ENCODE measurements at places on chromosomes 1 and 21. TPM values are rescaled to one million over a fixed set of nuclear protein-coding genes. Genes with fewer than 3 reads are reported as not detected.

Gene STUM
- total RNA-seq = not detected

Gene CSF3R
- under 0.01 TPM for total RNA-seq

Gene ACTL8
- total RNA-seq = not detected

Gene P3H1
- total RNA-seq = 56.8 TPM

Gene SYNC
- total RNA-seq = 43.7 TPM

Gene CLCNKA
- total RNA-seq = under 0.01 TPM

Gene FAM20B
- total RNA-seq = 45.2 TPM

Gene LCE3A
- total RNA-seq = not detected

GRCh38 chr1:228515200-228515834 is 28.1 kb downstream of the RNF187 start:
- H3K27me3 ChIP-seq = peaks cover 4% of the 10 kb centered on the region
- no peak overlapping the region for H3K4me3 ChIP-seq
- DNase-seq = peak; percentile 27

DNA sequence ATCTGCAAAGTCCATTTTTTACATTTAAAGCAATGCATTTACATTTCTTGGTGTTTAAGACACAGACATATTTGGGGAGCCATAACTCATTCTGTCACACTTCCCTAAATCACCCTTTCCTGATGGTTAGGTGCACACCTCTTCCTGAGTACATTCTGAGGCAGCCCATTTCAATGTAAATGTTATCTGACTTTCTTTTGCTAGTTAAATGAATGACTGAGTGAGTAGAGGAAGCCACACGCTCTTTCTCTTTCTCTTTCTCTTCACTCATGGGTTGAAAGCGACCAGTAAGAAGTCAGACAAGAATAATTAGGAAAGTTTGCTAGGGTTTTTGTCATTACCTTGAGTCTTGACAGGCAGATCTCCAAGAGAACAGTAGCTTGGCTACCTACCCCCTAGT is 143.1 kb downstream of the S1PR1 start:
- no peak overlapping the region for H3K4me3 ChIP-seq
- no peaks in the 10 kb centered on the region for H3K36me3 ChIP-seq
- no peaks in the 10 kb centered on the region for H3K27me3 ChIP-seq
- no peak for DNase-seq
- no peaks in the 10 kb centered on the region for H3K4me1 ChIP-seq
- no peak overlapping the region for H3K27ac ChIP-seq

GRCh38 chr1:18266391-18266790 is 158.8 kb downstream of the IGSF21 start:
- no peaks in the 10 kb centered on the region for H3K4me1 ChIP-seq
- no peak for DNase-seq
- H3K27ac ChIP-seq = no peak overlapping the region

- no peaks in the 10 kb centered on the region for H3K4me1 ChIP-seq
- no peak overlapping the region for H3K27ac ChIP-seq
- no peak overlapping the region for H3K4me3 ChIP-seq
- peak; percentile 45 for DNase-seq
- peaks cover 42% of the 10 kb centered on the region for H3K27me3 ChIP-seq
Measured at GRCh38 chr1:202210385-202210784, 16.8 kb downstream of the LGR6 start.

DNA sequence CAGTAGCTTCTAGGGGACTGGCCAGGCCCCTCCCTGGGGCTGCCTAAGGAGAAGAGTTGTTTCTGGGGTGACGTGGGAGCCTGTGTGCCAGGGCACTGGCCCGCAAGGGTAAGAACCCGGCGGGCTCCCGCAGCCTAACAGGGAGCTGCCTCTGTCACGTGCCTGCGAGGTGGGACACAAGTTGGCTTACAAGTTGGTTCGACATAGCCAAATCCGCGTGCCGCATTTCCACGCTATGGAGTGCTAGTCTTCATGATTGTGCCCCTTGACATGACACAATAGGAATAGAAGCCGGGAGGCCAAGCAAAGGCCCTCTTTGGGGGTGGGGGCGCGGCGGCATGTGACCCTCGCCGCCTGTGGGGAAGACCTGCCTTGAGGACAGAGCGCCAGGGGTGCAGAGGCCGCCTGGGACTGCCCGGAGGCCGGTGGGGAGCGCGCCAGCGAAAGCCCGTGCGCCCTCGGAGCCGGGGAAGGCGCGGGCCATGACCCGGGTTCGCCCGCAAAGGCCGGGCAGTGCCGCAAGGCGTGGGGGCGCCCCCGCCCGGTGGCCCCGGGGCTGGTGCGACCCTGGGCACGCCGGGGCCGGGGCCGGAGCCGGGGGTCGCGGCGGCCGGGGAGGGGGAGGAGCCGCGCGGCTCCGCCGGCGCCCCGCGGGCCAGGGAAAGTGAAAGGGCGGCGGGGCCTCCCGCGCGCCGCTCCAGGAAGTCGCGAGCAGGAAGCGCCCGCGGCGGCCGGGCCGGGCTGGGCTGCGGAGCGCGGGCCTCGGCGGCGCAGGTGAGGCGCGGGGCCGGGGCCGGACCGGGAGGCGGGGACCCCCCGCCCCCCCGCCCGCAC is at the start of gene SLC37A1:
Gene SLC37A1, plus strand, starts transcription at position 702 of the 834 bp plus-strand sequence. CDS start 4,603 bp downstream, outside the sequence.
- H3K27me3 ChIP-seq = no peaks in the 10 kb centered on the region
- no peaks in the 10 kb centered on the region for H3K4me1 ChIP-seq
- DNase-seq = peak; percentile 23
- peak within 1 kb of the TSS; percentile 51 for H3K4me3 ChIP-seq
- H3K36me3 ChIP-seq = no peaks in the 10 kb centered on the region
- no peak within 1 kb of the TSS for H3K27ac ChIP-seq

GRCh38 chr1:161718559-161719324 is 2.6 kb upstream of the FCRLB start:
- H3K4me1 ChIP-seq = peaks cover 7% of the 10 kb centered on the region
- H3K4me3 ChIP-seq = no peak overlapping the region
- no peaks in the 10 kb centered on the region for H3K27me3 ChIP-seq

DNA sequence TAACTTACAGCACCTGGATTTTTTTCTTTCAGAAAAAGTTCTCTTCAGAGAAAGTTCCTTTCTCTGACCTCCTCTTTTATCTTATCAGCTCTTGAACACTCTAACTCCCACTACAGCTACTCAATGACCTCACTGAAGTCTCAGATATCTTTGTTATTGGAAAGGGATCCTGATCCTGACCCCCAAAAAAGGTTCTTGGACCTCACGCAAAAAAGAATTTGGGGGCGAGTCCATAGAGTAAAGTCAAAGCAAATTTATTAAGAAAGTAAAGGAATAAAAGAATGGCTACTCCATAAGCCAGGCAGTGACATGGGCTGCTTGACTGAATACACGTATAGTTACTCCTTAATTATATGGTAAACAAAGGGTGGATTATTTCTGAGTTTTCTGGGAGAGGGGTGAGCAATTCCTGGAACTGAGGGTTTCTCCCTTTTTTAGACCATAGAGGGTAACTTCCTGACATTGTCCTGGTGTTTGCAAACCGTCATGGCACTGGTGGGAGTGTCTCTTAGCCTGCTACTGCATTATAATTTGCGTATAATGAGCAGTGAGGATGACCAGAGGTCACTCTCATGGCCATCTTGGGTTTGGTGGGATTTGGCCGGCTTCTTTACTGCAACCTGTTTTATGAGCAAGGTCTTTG is 44.2 kb downstream of the WDR64 start:
- no peaks in the 10 kb centered on the region for H3K36me3 ChIP-seq
- H3K27ac ChIP-seq = no peak overlapping the region
- no peak overlapping the region for H3K4me3 ChIP-seq
- no peaks in the 10 kb centered on the region for H3K27me3 ChIP-seq

DNA sequence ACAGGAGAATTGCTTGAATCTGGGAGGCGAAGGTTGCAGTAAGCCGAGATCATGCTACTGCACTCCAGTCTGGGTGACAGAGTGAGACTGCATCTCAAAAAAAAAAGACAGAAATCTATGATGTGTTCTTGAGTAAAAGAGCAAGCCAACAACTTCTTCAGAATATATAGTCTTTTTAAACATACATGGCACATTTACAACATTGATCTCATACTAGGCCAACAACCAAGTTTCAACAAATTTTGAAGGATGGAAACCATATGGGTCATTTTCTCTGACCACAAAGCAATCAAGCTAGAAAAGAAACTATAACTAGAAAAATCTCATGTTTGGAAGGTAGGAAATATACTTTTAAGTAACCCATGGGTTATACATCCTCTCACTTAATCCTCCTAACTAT is 38.3 kb downstream of the PAFAH2 start:
- no peaks in the 10 kb centered on the region for H3K27me3 ChIP-seq
- peak; percentile 74 for DNase-seq
- no peaks in the 10 kb centered on the region for H3K4me1 ChIP-seq
- H3K4me3 ChIP-seq = no peak overlapping the region
- no peak overlapping the region for H3K27ac ChIP-seq

DNA sequence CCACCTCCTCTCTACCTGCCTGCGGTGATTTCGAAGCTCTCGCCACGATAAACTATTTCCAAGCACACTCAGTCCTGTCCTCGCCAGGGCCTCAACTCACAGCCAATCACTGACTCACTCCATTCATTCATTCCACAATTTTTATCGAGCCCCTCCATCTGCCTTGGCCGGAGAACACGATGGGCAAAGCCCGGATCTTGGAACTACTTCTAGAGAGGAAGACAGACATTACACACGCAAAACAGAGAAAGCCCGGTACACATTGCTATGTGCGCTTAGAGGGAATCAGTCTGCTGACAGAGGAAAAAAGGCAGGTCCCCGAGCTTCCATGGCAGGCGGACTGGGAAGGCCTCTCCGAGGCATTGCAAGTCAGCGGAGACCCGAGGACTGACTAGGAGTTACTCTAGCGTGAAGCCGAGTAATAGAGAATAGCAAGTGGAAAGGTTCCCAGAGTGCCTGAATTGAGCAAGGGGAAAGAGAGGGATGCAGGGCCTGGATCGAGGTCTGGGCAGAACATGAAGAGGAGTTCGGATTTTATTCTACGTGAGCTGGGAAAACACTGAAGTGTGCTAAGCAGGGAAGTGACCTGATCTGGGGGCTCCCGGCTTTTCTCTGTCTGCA is 54.2 kb upstream of the DNAJC6 start:
- DNase-seq = no peak
- H3K27me3 ChIP-seq = peaks cover 14% of the 10 kb centered on the region
- peak overlapping the region; percentile 51 for H3K4me3 ChIP-seq
- no peaks in the 10 kb centered on the region for H3K36me3 ChIP-seq
- peaks cover 8% of the 10 kb centered on the region for H3K4me1 ChIP-seq

DNA sequence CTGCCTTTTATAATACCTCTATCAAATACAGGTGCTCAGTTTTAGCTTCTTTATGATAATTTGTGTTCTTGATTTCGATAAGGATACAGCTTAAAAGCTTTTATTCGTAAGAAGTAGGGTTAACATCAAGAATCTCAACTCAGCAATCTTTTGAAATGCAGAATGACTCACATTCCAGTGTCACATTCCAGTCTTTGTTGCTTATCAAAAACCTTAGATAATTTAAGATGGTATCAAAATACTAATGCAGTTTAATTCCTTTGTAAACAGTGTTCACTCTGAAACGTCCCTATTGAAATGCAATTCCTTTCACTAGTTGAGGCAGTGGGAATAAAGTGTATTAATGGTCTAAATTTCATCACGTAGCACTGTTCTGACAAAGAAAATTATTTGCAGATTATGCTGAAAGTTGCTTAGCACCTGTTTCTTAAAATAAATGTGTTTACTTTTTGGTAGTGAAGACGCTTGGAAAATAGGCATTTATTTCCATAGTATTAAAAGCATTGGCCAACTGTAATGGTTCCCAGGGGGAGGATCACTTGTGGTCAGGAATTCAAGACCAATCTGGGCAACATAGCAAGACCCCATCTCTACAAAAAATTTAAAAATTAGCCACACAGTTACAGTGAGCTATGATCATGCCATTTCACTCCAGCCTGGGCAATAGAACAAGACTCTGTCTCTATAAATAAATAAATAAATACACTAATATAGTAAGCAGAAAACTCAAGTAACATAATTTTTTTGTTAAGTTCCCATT is 10.1 kb upstream of the CNN3 start:
- no peak overlapping the region for H3K4me3 ChIP-seq
- no peaks in the 10 kb centered on the region for H3K36me3 ChIP-seq
- peaks cover 7% of the 10 kb centered on the region for H3K4me1 ChIP-seq
- no peak for DNase-seq

DNA sequence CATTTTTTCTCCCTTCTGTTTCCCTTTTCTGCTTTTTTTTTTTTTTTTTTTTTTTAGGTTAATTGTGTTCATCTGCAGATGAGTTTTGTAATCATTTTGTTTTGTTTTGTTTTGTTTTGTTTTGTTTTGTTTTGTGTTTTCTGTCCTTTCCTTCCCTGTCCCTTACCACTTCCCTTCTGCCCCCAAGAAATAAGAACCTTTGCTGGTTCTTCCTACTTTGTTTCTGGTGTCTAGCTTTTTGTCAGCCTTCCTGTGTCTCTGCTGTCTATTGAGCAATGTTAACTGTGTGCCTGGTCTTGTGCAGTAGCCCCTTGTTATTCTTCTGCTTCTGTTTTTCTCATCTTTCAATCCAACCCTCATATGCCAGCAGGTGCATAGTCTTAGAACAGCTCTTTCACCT is 46.0 kb downstream of the MPZL1 start:
- no peak overlapping the region for H3K27ac ChIP-seq
- no peaks in the 10 kb centered on the region for H3K4me1 ChIP-seq
- DNase-seq = no peak
- no peaks in the 10 kb centered on the region for H3K27me3 ChIP-seq
- no peak overlapping the region for H3K4me3 ChIP-seq
- H3K36me3 ChIP-seq = no peaks in the 10 kb centered on the region

- no peak overlapping the region for H3K27ac ChIP-seq
- H3K4me1 ChIP-seq = no peaks in the 10 kb centered on the region
- DNase-seq = no peak
- H3K4me3 ChIP-seq = no peak overlapping the region
- no peaks in the 10 kb centered on the region for H3K27me3 ChIP-seq
- H3K36me3 ChIP-seq = no peaks in the 10 kb centered on the region
Measured at GRCh38 chr1:59223198-59223597, 73.7 kb upstream of the FGGY start.

DNA sequence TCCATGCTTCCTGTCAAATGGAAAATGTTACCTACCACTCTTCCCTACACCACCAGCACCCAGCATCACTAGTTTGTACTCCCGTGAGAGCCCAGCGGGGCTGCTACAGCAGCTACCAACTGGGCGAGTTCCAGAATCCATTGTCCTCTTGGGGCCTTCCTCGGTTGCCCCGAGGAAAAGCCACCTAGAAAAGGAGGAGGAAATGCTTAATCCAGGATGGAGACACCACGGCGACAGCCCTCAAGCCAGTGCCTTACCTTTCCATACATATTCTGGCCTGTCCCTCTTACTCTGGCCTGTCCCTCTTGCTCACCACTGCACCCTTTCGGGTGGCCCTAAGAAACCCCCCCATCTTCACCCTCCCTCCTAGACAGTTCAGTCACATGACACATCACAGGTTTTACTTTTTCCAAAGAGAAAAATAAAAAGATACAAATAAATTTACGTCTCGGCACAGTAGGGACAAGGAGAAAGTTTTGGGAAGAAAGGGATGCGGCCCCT is 478 bp downstream of the RIT1 start:
- peak; percentile 58 for DNase-seq
- no peaks in the 10 kb centered on the region for H3K27me3 ChIP-seq
- H3K36me3 ChIP-seq = peaks cover 9% of the 10 kb centered on the region
- H3K27ac ChIP-seq = peak overlapping the region; percentile 94
- peaks cover 6% of the 10 kb centered on the region for H3K4me1 ChIP-seq

DNA sequence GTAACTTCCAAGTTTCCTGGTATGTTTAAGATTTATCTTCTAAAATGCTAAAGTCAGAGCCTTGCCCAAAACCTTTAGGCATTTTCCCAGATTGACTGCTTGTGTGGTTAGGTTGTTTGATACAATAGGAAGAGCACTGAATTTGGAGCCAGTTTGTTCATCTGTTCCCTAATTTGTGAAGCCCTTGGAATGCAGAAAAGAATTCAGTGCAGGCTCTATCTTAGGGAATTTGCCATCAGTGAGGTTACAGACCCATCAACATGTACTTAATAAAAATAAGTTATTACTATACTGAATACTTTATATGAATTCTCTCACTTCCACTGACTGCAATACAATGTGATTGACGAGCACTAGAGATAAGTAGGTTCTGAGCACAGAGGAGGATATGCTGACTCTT is 120.2 kb downstream of the PIK3R3 start:
- H3K36me3 ChIP-seq = peaks cover 2% of the 10 kb centered on the region
- DNase-seq = no peak
- H3K27me3 ChIP-seq = no peaks in the 10 kb centered on the region
- H3K4me1 ChIP-seq = no peaks in the 10 kb centered on the region
